Dorsolateral prefrontal cortex (tissue), 122 donors: ENCODE measurements at places on chromosomes 7 and 10. TPM values are rescaled to one million over a fixed set of nuclear protein-coding genes. Genes with fewer than 3 reads are reported as not detected.

Gene GIMAP7
- 7.2 TPM for total RNA-seq

Gene RSPH10B2
- total RNA-seq = 1.9 TPM

Gene SH2D4B
- 0.33 TPM for total RNA-seq

Gene NRAP
- total RNA-seq = 0.11 TPM

Gene INMT
- 4.7 TPM for total RNA-seq

Gene PRR15
- total RNA-seq = 0.53 TPM

Gene ACSM6
- not detected for total RNA-seq

Gene RBM20
- total RNA-seq = 2.4 TPM

Gene NUTM2A
- total RNA-seq = 0.92 TPM

Gene ACHE
- 47.2 TPM for total RNA-seq

Gene TMEM229A
- 12.3 TPM for total RNA-seq

Gene CCNJ
- total RNA-seq = 2.9 TPM

Gene TSPAN13
- 98.0 TPM for total RNA-seq

Gene EMX2
- 23.9 TPM for total RNA-seq

Gene LEP
- total RNA-seq = not detected

Gene LIPF
- total RNA-seq = not detected

Gene SPDYE2
- 1.1 TPM for total RNA-seq

Gene PTF1A
- not detected for total RNA-seq

Gene ANAPC16
- 31.6 TPM for total RNA-seq

Gene PRLHR
- 1.3 TPM for total RNA-seq

Gene IDI1
- total RNA-seq = 49.0 TPM

Gene SRRM3
- total RNA-seq = 112 TPM

Gene OIT3
- total RNA-seq = 0.33 TPM

Gene GLI3
- 16.9 TPM for total RNA-seq

Gene SMIM30
- total RNA-seq = 25.2 TPM

Gene GIGYF1
- 45.0 TPM for total RNA-seq

Gene ZNF117
- total RNA-seq = 11.7 TPM

Gene NKX1-2
- 0.26 TPM for total RNA-seq

Gene ADAM8
- total RNA-seq = 7.6 TPM

Gene TYW1
- 17.5 TPM for total RNA-seq
